G401 (cell line): ENCODE measurements at places on chromosomes 4 and X.

GRCh38 chr4:1253831-1254230, 4.9 kb upstream of the CTBP1 start:
- DNase-seq = no peak

DNA sequence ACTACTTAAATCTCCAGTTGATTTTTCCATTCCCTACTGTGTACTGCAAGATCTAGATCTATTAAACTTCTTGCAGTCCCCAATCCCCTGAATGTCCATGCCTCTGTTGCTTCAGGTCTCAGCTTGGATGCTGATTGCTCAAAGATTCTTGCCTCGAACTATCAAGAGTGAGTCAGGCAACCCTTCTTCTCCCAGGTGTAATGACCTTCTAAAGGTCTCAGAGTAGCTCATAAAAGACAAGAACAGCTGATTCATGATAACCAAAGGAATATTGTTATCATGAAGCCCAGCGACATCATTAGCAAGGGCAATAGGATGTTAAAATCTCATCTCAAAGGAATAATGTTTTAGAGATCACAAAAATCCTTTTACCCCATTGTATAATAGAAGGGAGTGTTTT, 6.8 kb upstream of the FABP2 start:
- no peak for DNase-seq

- DNase-seq = no peak
Observed at GRCh38 chrX:14173873-14174272, 144.2 kb upstream of the GEMIN8 start.

DNA sequence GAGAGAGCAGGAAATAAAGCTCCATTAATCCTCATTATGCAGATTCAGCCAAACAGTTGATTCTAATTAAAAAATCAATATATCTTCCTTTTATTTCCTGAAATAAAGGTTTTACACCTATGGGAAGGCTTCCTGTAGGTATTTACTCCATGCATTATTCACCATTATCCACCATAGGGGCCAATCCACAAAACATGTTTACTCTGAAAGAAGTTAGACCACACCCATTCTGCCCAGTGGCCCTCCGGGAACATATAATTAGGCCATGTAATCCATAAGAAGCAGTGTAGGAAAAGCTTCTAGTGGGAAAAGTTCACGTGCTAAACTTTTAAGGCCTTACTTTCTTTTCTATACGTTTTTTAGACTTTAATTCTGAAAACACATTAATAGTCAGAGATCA, 57.7 kb downstream of the SAT1 start:
- DNase-seq = no peak

- DNase-seq = no peak
Observed at GRCh38 chr4:173521467-173522159, 8.4 kb downstream of the HAND2 start.

DNA sequence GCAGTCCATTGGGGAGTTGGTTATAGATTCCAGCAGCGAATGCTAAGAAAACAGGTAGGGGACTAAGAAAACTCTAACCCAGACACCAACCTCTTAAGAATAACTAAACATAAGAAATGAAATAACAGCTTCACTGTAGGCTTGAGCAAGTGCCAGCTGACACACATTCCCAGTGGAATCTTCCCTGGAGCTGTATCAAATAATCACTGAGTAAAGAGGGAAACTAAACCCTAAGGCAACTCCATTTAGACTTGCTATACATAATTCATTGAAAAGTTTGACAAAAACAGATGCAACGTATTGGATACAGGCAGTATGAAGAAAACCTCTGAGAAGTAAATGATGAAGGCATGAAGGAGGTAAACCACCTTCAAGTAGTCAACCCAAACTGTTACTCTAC, 293.5 kb downstream of the OPHN1 start:
- DNase-seq = no peak

DNA sequence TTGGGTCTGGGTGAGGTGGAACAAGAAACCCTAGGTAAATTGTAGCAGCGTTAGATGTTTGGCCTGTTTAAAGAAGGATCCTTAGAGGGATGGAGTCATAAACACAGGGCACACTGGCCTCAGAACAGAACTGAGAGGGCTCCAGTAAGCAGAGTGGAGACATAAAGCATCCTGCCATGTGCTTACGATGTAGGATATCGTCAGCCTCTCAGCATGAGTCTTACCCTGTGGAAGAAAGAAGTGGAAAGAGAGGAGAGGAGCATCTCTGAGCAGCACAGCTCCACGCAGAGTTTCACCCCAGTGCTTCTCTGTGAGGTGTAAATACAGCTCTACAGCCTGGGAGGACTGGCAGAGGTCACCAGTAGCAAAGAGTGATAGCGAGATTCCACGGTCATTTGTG, 27.8 kb upstream of the SORBS2 start:
- no peak for DNase-seq

GRCh38 chr4:101938836-101939235, 148.3 kb downstream of the BANK1 start:
- no peak for DNase-seq

DNA sequence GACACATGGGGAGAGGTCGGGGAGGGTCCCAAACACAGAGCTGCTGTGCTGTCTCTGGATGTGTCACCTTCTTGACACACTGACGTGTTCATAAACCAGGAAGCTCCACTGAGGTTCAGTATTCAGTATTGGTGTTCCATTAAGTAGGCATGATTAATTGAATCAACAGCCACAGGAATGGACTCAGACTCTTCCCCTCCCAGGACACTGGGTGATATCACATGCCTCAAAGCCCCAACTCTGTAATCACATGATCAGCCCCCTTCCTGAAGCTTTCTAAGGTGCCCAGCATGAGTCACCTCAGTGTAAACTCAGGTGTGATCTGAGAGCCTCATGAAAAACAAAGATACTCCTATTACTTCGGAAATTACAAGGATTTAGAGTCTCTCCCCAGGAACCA, 21.1 kb upstream of the HNRNPD start:
- no peak for DNase-seq

DNA sequence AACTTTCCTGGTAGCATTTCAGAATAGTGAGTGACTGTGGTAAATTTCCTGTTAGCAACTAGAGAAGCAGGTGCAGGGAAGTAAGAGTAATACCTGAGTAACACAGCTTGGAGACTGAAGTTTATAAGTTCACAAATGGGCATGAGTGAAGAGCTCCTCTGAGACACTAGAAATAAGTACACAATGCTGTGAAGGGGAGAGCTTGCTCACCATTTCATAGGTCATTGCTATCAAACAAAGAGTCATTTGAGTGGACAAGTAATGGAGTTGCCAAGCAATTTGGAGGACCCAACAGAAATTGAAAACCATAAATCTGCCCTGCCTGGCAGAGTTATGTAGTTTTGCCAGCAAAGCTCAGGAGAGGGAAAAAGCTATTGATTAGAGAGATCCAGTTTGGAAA, 523.6 kb downstream of the TRAM1L1 start:
- DNase-seq = no peak

DNA sequence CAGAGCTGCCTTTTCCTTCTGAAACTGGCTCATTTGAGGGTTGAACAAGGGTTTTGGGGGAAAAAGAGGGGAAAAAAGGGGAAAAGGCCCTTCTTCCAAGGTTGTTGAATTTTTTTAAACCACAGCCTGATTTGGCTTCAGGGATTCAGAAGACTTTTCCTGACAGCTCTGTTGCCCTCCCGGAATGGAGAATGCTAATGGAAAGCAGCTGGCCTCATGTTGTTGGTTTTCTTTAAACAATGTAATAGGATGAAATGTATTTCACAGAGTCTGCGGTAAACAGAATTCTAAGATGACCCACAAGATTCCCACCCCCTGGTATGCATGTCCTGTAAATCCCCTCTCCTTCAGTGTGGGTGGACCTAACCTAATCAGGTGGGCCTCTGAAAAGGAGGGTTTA, 3.3 kb upstream of the KIAA1210 start:
- no peak for DNase-seq

DNA sequence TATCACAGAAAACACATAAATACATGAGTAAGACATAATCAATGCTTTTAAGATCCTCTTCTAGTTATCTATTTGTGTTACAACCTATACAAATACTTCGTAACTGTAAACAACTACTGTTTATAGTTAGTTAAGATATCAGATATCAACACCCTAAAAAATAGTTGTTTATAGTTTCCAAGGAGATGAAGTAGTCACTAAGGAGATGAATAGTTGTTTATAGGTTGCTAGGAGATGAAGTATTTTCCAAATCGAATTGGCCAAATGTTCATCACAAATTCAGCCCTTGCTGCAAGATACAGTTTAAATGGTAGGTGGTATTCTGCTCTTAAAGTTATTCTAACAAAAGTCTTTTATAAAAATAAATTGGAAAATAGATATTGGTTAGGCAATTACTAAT, 618.2 kb upstream of the PCDH10 start:
- DNase-seq = no peak
